ENCODE measurements at places on chromosomes 7 and 10.

DNA sequence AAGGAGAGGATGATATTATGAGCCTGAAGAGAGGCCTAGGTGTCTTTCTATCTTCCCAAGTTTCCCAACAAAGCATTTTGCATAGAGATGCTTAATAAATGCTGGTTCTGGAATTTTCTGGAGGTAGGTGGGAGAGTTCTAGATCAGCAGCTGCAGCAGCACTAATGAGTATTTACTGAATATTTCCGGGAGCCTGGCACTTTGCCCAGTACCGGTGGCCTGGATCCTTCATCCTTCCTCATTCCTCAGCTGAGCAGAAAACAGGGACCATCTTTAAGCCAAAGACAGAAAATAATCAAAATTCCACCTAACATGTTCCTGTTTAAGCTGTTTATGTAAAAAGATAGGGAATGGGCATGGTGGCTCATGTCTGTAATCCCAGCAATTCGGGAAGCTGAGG is 813.2 kb upstream of the AUTS2 start:
- no peak for DNase-seq

DNA sequence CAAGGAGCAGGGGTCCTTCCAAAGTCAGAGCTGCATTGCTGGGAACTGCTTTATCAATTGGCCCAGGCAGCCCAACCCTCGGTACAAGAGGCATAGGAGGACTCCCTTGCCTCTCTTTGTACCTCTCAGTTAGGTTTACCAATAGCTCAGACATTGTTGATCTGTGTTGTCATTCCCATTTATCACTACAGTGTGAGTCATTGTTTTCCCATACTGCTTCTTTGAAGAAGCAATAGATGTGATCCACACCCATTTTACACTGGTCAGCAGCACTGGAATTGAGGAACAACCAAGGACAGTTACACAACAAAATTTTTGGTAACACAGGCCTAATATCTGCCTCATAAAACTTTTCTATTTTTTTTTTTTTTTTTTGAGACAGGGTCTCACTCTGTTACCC is 307.2 kb downstream of the SNX13 start:
- DNase-seq: no peak

GRCh38 chr7:47815867-47816266 is 132.4 kb downstream of the PKD1L1 start:
- peak; percentile 46 for DNase-seq

GRCh38 chr7:41892356-41893100 is 189.6 kb upstream of the INHBA start:
- DNase-seq: no peak

- no peak for DNase-seq
These were observed 56.8 kb downstream of the EPDR1 start for GRCh38 chr7:37977243-37977642.

DNA sequence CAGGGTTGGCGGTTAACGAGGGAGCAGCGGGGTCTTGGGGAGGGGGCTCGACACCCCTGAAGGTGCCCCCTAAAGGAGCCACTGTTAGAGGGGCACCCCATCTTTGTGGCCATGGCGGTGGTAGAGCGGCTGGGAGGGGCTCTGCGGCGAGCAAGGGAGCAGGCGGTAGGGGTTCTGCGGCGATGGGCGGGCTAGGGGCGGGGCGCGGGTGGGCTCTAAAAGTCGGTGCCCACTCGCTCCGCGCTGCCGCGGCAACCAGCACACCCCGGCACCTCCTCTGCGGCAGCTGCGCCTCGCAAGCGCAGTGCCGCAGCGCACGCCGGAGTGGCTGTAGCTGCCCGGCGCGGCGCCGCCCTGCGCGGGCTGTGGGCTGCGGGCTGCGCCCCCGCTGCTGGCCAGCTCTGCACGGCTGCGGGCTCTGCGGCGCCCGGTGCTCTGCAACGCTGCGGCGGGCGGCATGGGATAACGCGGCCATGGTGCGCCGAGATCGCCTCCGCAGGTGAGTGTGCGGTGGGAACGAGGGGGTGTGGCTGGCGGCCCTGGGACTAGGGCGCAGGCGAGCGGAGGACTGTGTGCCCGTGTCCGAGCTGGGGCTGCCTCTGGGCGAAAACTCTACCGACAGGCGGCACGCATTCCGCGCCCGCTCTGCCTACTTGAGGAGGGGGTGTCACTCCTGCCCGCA is at the start of gene MEST:
TSS of gene MEST (plus strand) at position 245 of the 682 bp plus-strand sequence. CDS start at position 474, 229 bp downstream.
- peak; percentile 64 for DNase-seq

GRCh38 chr10:59854571-59854970 is 51.8 kb downstream of the CCDC6 start:
- DNase-seq: no peak

GRCh38 chr7:157228864-157229422 is 90.2 kb downstream of the UBE3C start:
- DNase-seq: no peak

GRCh38 chr7:137772316-137772715 is 74.5 kb downstream of the DGKI start:
- DNase-seq: no peak

DNA sequence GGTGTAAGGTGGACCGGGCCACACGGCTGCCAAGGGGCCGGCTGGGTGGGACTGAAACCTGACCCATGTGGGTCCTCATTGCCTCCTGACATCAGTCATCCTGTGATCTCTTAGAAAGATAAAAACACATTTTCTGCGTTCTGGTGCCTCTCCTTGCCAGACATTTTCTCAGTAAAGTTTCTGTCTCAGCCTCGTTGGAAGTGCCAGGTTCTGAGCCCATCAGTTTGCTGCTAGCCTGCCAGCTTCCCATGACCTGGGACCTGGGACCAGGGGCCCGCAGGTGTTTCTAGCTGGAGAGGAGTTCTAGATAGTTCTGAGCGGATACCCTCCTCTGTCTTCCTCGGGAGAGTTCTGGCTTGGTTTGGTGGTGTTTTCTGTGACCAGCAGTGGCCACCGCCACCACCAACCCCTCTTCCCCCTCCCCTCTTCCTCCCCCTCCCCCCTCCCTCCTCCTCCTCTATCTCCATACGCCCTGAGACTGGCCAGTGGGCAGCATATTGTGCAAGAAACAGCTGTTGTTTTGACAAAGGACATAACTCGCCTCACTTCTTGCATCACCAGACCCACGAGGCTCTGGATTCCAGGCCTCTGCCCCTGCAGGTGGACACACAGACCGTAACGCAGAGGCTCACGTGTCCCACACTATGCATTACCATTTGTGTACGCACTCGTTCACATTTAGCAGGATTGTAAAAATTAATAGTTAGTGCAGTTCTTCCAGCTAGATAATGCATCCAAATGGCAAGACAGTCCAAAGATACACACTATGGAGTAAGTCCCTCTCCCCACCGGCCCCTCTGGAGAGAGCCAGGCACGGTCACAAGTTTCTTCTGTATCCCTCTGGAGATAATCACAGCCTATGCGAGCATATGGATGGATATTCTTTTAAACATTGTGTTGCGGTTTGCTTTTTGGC is 94.6 kb downstream of the CUX1 start:
- peak; percentile 62 for DNase-seq

GRCh38 chr7:22876986-22877729 is 54.5 kb upstream of the TOMM7 start:
- no peak for DNase-seq

DNA sequence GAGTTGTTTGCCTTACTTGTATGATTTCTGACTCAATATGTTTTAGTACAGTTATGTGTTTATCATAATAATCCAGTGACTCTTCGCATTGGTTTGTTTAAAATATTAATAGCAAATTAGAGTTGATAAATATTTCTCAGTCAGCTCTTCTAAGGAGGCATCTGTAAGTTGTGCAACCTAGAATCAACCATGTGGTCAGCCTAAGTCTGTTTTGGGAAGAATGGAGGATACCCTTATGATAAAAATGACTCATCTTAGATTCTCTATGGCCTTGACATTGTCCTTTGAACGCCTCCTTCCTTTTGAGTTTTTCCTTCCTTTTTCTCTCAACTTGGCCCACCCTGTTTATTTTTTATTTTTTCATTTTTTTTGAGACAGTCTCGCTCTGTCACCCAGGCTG is 18.8 kb downstream of the DNAJC9 start:
- DNase-seq: no peak

- DNase-seq: no peak
These were observed 115.6 kb downstream of the TSPAN12 start for GRCh38 chr7:120742372-120742771.

Measured in upper lobe of right lung (tissue), 1 donor.